Activated gamma-delta T cell treated with Interleukin-2 at 50 U/mL for 16 hours (primary cell): ENCODE measurements at places on chromosomes 1 and 21.

GRCh38 chr21:31042080-31042464 lies 3.8 kb upstream of the KRTAP19-8 start:
- DNase-seq: no peak

DNA sequence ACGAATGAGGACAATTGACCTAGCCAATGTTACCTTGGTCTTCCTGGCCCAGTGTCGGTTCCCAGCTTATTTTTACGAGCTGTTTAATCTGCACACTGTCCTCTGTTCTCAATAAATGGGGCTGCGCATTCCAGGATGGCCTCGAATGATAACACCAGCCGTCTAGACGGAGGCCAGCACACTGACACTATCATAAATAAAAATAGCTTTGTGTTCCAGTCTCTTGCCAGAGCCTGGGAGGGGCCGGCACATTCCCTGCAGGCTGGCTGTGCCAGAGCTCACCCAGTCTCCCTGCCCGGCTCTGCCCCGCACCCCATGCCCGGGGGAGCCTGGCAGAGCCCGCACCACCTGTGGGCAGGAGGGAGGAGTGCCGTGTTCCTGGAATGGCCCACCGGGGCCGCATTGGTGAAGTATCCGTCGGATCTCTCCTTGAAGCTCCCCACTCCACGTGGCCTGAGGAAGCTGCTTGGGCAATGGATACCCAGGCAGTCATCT lies 92.1 kb downstream of the SPSB1 start:
- DNase-seq: no peak

- DNase-seq: no peak
Measured at GRCh38 chr1:69421286-69421685, 146.4 kb upstream of the LRRC7 start.

GRCh38 chr1:12230549-12231275 lies 882 bp downstream of the VPS13D start:
- no peak for DNase-seq

GRCh38 chr1:20644416-20644815 lies 11.2 kb downstream of the PINK1 start:
- DNase-seq: no peak

DNA sequence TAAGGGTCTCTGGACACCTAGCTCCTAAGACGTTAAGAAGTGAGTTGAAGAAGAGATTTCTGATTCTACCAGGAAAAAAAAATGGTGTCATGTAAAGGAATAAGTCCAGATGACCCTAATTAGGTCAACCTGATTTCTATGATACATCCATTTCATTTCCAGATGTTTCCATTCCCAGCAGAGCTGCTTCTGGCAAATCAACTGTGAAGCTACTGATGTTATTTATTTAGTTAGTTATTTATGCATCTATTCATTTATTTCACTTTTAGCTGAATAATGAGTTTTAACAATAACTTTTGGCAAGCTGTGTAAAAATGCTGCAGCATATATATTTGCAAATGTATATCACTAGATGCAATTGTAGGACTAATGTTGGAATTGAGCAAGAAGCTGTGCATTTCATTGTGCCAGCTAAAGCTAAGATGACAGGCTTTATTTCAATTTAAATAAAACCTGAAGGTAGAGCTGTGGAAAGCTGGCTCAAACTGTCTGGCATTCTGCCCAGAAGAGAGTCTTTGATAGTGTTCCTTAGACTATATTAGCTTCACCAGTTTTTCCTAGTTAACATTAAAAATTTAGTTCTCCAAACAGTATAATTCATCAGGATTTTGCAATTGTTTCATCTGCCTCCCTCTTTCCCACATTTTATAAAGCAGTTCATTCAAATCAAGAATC lies 1164.4 kb upstream of the ADGRL4 start:
- no peak for DNase-seq

DNA sequence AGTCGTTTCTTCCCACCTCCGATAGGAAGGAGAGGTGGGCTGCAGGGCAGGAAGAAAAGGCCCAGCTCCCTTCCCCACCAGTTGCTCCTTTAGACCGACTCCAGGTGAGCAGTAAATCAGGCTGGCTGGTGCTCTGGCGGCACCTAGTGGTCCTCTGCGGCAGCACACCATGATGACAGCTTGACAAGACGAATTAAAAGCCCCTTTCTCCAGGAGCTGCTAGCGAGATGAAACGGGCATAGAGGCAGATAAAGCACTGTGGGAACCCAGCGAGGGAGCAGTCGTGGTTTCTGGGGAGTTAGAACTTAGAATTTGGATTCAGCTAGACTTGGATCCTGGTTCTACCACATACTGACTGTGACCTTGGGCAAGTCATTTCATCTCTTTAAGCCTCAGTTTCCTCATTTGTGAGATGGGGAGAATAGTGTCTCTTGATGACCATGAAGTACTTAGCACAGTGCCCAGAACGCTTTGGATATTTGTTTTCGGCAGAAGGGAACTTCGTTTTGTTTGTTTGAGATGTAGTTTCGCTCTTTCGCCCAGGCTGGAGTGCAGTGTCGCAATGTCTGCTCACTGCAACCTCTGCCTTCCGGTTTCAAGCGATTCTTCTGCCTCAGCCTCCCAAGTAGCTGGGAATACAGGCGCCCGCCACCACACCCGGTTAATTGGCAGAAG lies 21.8 kb upstream of the COL9A2 start:
- DNase-seq: peak; percentile 89

- peak; percentile 81 for DNase-seq
Measured at GRCh38 chr1:26275580-26276431, 4.1 kb upstream of the SH3BGRL3 start.

DNA sequence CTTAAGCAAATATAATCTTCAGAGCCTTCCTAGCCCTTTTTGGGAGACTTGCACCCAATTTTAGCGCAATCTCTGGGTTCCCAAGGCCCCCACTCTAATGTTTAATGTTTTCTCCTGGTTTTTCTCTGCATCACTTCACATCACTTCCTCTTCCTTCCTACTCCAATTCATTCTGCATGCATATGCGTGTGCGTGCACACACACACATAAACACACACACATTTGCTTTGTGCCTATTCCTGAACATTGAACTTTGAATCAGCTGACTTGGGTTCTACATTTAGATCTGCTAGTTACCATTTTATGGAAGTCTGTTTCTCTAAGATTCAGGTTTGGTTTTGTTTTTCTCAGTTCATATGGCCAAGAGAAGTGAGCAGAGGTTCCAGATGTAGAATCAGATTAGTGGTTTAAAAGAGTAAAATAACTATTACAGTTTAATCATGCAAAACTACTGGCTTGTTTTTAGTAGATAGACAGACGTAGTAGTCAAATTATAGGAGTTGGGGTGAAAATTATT lies 7.4 kb upstream of the EDEM3 start:
- DNase-seq: no peak

DNA sequence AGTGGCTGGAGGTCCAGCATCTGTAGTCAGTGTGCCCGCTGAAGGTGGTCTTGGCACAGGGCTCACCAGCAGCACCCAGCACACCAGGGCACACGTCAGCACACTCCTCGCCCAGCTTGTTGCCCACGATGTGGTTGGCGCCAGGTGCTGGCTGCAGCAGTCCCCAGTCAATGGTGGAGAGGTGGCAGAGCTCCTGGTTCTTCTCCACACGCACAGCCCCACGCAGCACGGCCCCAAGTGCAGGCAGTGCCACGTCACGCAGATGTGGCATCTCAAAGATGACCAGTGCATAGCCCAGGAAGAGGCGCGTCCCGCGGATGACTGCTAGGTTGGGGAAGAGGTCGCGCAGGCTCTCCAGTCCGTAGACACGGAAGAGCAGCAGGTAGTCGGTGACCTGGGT lies 5.2 kb downstream of the INSRR start:
- DNase-seq: no peak

DNA sequence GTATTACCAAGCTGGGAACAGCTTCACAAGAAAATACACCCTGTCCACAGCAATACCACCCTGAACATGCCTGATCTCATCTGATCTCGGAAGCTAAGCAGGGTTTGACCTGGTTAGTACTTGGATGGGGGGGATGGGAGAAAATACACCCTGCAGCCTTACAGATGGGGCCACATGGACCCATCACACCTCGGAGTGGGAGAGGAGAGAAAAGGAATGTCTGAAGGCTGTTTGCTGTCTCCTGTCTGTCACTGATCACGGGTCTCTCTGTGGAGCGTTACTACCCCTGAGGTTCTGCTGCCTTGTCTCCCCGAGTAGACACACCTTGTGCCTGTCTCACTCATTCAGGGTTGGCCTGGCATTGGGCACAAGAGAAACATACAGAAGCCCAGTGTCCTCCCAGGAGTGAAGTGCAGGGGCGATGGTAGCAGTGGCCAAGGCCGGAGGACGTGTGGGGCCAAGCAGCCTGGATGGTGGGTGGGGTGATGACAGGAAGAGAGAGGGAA lies 48.0 kb downstream of the TEX35 start:
- no peak for DNase-seq

GRCh38 chr1:172940174-172940855 lies 110.4 kb downstream of the TNFSF18 start:
- DNase-seq: no peak

GRCh38 chr1:157262891-157263290 lies 124.7 kb upstream of the ETV3 start:
- DNase-seq: no peak
